ENCODE measurements at places on chromosomes 2 and 18. TPM values are rescaled to one million over a fixed set of nuclear protein-coding genes. Genes with fewer than 3 reads are reported as not detected.
A peak's percentile ranks its signal among the peaks of the same experiment; 100 is the strongest.

RBKS gene
- polyA plus RNA-seq: 3.2 TPM

CLIP4 gene
- 17.2 TPM for polyA plus RNA-seq

SKA1 gene
- polyA plus RNA-seq: not detected

ATP6V1C2 gene
- polyA plus RNA-seq: not detected

RND3 gene
- not detected for polyA plus RNA-seq

DNA sequence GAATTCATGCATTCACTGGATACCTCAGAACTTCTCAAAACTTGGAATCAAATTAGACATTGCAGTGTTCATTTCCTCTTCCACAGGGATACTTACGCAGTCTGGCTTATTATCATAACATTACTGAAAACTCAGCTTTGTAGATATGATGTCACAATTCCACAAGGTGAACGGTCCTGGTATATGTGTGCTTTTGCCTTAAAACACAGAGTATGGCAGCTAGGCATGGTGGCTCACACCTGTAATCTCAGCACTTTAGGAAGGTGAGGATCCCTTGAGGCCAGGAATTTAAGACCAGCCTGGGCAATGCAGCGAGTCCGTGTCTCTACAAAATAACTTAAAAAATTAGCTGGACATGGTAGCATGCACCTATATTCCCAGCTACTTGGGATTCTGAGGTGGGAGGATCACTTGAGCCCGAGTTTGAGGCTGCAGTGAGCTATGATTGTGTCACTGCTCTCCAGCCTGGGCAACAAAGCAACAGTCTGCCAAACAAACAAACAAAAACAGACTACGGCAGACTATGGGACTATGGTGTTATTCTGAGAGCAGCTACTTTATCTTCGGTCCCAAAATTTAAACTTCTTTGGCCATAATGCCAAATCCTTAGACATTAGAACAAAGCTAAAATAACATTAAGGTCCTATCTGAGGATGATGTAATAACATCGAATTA is 1191.9 kb upstream of the SLC39A10 start:
- H3K4me1 ChIP-seq: no peaks in the 10 kb centered on the region
- no peak for DNase-seq
- no peaks in the 10 kb centered on the region for H3K36me3 ChIP-seq

DNA sequence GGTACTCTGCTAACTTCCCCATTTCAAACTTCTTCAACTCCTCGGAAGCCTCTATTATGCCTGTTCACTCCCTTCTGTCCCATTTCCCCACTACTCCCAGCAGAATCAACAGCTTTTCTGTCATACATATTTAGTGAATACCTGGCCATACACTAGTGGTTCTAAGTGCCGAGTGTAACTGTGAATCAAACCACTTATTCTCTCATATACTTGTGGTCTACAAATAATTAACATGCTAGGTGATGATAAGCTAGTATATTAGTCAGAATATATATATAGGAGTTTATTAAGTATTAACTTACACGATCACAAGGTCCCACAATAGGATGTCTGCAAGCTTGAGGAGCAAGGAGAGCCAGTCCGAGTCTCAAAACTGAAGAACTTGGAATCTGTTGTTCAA is 150.7 kb downstream of the CCDC102B start:
- no peaks in the 10 kb centered on the region for H3K27me3 ChIP-seq
- DNase-seq: no peak
- H3K4me3 ChIP-seq: no peak overlapping the region
- H3K4me1 ChIP-seq: no peaks in the 10 kb centered on the region

DNA sequence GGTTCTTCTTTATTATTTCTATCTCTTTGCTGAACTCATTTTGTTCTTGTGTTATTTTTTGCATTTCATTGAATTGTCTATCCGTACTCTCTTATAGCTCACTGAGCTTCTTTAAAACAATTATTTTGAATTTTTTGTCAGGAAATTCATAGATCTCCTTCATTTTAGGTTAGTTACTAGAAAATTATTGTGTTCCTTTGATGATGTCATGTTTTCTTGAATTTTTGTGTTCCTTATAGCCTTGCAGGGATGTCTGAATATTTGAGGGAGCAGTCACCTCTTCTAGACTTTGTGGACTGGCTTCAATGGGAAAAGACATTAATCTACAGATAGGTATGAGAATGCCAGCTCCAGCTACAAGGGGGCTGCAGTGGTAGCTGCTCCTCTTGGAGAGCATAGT is 20.7 kb upstream of the OSBPL6 start:
- no peak overlapping the region for H3K27ac ChIP-seq
- no peaks in the 10 kb centered on the region for H3K36me3 ChIP-seq
- H3K27me3 ChIP-seq: no peaks in the 10 kb centered on the region
- no peaks in the 10 kb centered on the region for H3K4me1 ChIP-seq
- H3K4me3 ChIP-seq: no peak overlapping the region

DNA sequence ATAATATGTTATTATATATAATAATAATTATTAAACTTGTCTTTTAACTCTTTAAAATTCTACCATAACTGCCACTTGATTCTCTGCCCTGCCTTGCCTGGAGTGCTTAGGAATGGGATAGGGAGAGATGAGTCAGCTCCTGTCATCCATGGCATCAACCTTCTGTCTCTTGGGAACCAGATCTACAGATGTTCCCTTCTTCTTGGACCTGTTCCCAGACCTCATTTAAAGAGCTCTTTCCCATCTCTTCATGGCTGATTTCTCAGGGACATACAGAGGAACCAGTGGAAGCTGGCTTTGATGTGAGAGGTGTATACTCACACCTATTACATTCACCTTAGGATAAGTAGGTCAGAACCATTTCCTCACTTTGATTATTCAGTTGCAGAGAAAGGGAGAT is 155.3 kb upstream of the MYO3B start:
- H3K4me1 ChIP-seq: no peaks in the 10 kb centered on the region
- H3K27me3 ChIP-seq: no peaks in the 10 kb centered on the region
- H3K27ac ChIP-seq: no peak overlapping the region
- no peaks in the 10 kb centered on the region for H3K36me3 ChIP-seq
- DNase-seq: no peak
- no peak overlapping the region for H3K4me3 ChIP-seq

GRCh38 chr18:79208906-79209305 is 139.7 kb downstream of the ATP9B start:
- no peaks in the 10 kb centered on the region for H3K27me3 ChIP-seq
- H3K27ac ChIP-seq: no peak overlapping the region
- H3K4me3 ChIP-seq: no peak overlapping the region
- peaks cover 3% of the 10 kb centered on the region for H3K36me3 ChIP-seq

GRCh38 chr2:172375251-172375650 is 52.1 kb upstream of the ITGA6 start:
- no peak overlapping the region for H3K27ac ChIP-seq
- no peak for DNase-seq
- no peaks in the 10 kb centered on the region for H3K36me3 ChIP-seq
- H3K27me3 ChIP-seq: no peaks in the 10 kb centered on the region

- H3K36me3 ChIP-seq: no peaks in the 10 kb centered on the region
- no peak overlapping the region for H3K27ac ChIP-seq
- H3K4me3 ChIP-seq: no peak overlapping the region
- H3K27me3 ChIP-seq: no peaks in the 10 kb centered on the region
- no peaks in the 10 kb centered on the region for H3K4me1 ChIP-seq
These were observed 139.2 kb downstream of the INHBB start for GRCh38 chr2:120485096-120485495.

DNA sequence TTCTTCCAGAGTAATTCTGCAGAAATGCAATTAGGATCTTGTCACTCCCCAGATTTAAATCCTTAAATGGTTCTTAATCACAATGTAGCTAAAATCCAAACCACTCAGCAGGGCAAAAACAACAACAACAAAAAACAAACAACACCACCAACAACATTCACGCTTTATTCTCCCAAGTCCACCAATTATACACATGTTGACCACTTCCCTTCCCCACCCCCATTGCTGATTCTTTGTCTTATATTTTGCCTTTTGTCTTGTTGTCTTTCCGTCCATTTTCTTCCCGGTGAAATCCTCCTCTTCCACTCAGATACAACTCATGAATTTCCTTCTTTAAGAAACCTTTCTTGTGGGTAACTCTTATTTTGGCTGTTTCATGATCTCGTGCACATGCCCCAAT is 902.8 kb downstream of the EPHA4 start:
- H3K27me3 ChIP-seq: no peaks in the 10 kb centered on the region
- H3K36me3 ChIP-seq: no peaks in the 10 kb centered on the region
- H3K4me1 ChIP-seq: no peaks in the 10 kb centered on the region
- DNase-seq: no peak
- no peak overlapping the region for H3K4me3 ChIP-seq

DNA sequence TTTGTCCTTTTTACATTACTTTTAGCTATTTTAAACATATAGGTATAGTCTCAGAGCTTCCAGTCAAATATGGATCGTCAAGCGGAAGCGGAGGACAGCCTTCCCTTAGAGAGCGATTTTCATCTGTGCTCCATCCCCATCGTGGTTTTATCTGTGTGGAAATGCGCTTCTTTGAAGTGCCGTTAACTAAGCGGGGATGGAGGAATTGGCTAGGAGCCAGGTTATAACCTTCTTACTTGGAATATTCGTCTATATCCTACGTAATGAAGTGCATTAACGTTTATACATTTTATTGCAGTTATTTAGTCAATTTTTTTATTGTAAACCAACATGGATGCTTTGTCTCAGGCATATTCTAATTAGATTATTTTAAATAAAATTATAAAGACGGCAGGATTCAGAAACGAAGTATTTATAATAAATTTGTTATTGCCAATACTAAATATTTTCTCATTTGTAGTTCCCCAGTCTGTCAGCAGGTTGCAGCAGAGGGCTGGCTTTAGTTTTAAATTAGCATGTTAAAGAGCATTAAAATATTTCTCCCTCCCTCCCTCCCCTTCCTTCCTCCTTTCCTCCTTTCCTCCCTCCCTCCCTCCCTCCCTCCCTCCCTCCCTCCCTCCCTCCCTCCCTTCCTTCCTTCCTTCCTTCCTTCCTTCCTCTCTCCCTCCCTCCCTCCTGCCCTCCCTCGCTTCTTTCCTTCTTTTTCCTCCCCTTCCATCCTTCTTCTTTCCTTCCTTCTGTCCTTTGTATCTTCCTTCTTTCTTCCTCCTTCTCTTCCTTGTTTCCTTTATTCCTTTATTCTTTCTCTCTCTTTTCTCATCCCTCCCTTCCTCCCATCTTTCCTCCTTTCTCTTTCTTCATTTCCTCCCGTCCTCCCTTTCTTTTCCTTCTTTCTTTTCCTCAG is 80.6 kb upstream of the DOCK10 start:
- H3K27me3 ChIP-seq: no peaks in the 10 kb centered on the region
- H3K4me3 ChIP-seq: no peak overlapping the region
- H3K27ac ChIP-seq: no peak overlapping the region
- H3K4me1 ChIP-seq: no peaks in the 10 kb centered on the region
- DNase-seq: peak; percentile 17
- no peaks in the 10 kb centered on the region for H3K36me3 ChIP-seq

- H3K27me3 ChIP-seq: no peaks in the 10 kb centered on the region
- H3K4me3 ChIP-seq: no peak overlapping the region
- no peak overlapping the region for H3K27ac ChIP-seq
- no peaks in the 10 kb centered on the region for H3K36me3 ChIP-seq
These were observed 107.2 kb upstream of the CDH2 start for GRCh38 chr18:28284132-28284531.

DNA sequence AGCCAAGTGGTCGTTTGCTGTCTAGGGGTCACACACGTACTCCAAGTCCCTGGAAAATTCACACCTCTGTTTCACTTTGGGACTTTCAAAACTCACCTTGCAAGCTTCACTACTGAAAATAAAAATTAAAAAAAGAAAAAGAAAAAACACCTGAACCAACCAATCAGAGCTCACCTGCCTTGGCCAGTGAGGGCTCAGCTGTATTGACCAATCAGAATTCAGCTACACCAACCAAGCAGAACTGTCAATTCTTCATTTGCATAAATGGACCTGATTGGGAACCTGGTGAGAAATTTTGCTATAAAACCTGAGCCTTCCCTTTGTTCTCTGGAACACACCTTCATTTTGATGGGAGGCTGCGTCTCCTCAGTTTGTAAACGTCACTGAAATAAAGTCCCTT is 176.4 kb downstream of the TTC32 start:
- H3K4me1 ChIP-seq: no peaks in the 10 kb centered on the region
- H3K36me3 ChIP-seq: no peaks in the 10 kb centered on the region
- no peaks in the 10 kb centered on the region for H3K27me3 ChIP-seq
- no peak overlapping the region for H3K27ac ChIP-seq
- no peak overlapping the region for H3K4me3 ChIP-seq

GRCh38 chr2:204175552-204176271 is 239.1 kb downstream of the ICOS start:
- H3K27ac ChIP-seq: no peak overlapping the region
- H3K27me3 ChIP-seq: no peaks in the 10 kb centered on the region
- no peak for DNase-seq
- H3K4me3 ChIP-seq: no peak overlapping the region

DNA sequence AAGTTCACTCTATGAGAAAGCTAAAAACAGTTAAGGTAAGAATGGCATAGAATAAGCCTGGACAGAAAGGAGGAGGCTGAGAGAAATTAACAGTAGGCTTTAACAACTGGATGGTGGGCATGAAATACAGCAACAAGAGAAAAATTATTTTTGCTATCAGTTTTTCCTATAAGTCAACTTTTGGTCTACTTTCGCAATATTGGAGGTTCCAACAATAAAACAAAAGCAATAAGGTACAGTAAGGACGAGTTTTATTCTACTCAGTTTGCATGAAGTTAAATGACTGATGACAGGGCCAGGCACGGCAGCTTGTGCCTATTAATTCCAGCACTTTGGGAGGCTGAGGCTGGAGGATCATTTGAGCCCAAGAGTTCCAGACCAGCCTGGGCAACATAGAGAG is 17.3 kb downstream of the RAB1A start:
- no peaks in the 10 kb centered on the region for H3K36me3 ChIP-seq
- no peak overlapping the region for H3K27ac ChIP-seq
- no peaks in the 10 kb centered on the region for H3K27me3 ChIP-seq

DNA sequence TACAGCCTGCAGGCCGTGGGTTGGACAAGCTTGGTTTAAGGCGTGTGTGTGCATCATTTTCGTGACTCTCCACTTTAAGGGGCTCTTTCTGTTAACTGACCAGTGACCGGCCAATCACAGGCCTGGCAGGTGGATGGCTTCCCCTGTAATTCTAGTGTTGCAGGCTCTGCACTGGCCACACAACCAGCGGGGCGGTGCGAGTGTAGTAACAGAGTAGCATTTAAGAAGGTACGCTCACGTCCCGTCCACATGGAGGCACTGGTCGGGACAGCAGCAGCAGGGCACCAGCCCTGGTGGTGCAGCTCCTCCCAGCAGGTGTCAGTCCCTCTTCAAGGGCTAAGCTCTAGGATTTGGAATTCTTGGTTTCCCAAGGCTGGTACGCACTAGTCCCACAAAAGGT is 8.0 kb upstream of the ANO7 start:
- no peaks in the 10 kb centered on the region for H3K4me1 ChIP-seq
- no peaks in the 10 kb centered on the region for H3K27me3 ChIP-seq
- H3K4me3 ChIP-seq: no peak overlapping the region
- no peak for DNase-seq
